ENCODE measurements at places on chromosomes 6 and 20.

DNA sequence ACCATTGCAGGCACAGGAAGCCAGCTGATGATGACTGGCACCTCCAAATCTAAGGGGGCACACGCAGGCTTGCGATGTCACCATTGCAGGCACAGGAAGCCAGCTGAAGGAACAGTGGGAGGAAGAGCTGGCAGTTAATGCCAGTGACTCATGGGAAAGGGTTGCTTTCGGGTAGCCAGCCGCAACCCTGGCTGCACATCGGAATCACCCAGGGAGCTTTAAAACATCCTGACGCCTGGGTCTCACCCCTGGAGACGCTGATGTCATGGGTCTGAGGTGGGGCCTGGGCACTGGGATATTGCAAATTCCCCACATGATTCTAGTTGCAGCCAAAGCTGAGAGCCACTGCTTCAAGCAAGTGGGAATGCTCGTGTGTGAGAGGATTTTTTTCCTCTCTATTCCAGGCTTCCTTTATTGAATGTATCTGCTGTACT lies 16.1 kb upstream of the CCN6 start:
- no peak for DNase-seq

DNA sequence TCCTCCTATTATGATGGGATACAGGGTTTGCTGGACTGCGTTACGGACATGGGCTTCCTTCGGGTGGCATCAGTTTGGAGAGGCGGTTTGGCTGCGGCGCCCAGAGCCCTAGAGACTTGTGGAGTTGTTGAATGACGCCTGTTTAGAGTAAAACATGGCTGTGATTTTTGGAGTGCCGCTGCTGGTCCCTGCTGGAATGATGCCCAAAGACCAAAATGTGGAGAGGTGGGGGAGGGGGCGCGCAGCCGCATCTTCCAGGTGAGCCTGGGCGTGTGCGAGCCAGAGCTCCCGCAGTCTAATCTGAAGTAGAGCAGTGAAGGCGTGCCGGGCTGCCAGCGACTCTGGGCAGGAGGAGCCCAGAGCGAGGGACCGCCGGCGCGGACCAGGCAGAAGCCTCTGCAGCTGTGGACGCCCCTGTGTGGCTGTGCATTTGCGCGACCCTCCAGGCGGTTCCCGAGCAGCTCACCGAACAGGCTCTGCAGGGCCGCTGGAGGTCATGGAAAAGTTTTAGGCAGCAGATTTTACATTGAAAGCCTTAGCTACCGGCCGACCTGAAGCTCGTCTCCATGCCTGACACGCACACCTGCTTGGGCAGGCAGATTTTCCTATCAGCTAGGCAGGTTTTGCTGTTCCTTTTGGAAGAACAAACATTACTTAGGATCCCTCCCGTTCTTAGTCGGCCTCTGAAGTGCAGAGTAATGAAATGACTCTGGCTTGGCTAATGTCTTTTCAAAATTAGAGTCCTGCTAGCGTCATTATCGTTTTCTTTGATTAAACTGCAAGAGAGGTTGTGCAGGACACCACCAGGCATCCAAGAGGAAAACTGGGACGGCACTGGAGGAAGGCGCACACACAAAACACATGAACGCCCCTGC lies 298.2 kb downstream of the PHACTR1 start:
- no peak for DNase-seq

GRCh38 chr6:19153270-19153980 lies 683.7 kb upstream of the ID4 start:
- no peak for DNase-seq

GRCh38 chr6:77038807-77039206 lies 424.5 kb downstream of the HTR1B start:
- no peak for DNase-seq

DNA sequence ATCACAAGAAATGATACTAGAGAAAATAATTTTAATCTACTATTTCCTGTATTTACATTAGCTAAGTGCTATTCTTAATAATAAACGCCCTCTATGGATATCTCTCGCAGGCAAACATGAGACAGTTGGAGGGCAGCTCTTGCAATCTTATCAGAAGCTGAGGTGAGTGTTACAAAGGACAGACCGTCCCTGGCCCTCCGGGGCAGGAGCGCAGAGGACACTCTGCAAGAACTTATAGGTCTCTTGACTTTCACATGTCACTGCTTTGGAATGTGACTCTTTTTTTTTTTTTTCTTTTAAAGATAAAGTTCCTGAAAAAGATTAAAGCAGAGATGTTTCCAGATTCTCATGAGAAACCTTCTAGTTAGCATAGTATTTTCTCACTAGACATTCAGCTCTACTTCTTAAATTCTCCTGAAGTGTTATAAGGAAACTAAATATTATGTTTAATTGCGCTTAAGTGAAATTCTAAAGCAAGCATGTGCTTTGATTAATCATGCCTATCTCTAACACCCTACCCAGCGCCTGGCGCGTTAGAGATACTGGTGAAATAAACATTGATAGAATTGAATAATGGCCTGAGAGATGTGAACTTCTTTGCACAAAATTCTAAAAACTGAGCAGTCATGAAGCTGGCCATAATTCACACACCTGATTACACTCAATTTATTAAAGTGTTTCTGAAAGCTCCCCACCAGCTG lies 57.4 kb downstream of the SYTL3 start:
- DNase-seq: no peak

GRCh38 chr6:139528471-139528870 lies 154.0 kb upstream of the CITED2 start:
- no peak for DNase-seq

GRCh38 chr20:24979036-24979960 lies 13.3 kb downstream of the APMAP start:
- DNase-seq: no peak

DNA sequence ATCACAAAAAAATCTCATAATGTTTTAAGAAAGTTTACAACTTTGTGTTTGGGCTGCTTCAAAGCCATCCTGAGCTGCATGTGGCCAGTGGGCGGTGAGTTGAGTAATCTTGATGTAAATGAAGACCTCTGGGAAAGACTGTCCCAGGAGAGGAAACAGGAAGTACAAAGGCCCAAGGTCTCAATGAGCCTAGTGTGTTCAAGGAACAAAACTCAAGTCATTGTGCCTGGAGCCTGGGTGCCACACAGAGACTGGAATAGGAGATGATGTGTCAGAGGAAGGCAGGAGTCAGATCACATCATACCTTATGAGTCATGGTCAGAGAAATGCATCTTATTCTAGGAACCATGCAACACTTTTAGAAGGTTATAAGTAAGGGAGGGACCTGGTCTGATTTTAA lies 51.5 kb downstream of the COL19A1 start:
- no peak for DNase-seq

- no peak for DNase-seq
These were observed 10.6 kb downstream of the TRIB3 start for GRCh38 chr20:391041-391711.

GRCh38 chr6:69238067-69238466 lies 558.7 kb downstream of the LMBRD1 start:
- no peak for DNase-seq

DNA sequence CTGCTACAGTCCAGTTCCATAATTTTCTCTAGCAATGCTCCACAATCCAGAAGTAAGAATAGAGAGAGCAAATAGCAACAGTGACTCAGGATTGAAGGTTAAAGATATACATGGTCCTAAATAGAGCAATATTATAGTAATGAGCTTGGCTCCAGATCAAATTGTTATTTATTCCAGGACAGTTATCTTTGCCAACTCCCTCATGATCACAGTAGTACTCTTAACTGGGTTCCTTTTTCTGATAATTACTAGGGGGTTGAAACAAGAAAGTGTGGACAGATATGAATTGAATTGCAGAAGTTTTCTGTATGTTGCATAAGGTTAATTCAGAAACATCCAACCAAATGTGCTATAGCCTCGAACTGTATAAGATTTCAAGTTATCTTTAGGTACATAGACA lies 11.9 kb downstream of the FAM184A start:
- no peak for DNase-seq

DNA sequence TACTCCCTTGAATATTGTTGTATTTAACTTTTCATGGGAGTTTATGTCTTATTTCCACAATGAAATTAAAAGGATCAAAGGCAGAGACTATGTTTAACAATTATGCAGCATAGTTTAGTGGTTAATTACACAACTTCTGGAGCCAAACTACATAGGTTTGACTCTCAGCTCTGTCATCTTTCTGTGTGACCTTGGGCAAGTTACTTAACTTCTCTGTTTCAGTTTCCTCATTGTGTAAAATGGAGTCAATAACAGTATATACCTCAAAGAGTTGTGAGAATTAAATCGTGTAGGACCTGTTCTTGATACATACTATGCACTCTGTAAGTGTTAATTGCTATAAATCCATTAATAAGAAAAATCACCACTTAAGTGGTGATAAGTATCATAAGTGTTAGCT lies 48.3 kb downstream of the BTBD9 start:
- DNase-seq: no peak

GRCh38 chr6:168439794-168440450 lies 1.1 kb upstream of the SMOC2 start:
- no peak for DNase-seq

- no peak for DNase-seq
These were observed 370.3 kb downstream of the RFPL4B start for GRCh38 chr6:112717401-112717800.

DNA sequence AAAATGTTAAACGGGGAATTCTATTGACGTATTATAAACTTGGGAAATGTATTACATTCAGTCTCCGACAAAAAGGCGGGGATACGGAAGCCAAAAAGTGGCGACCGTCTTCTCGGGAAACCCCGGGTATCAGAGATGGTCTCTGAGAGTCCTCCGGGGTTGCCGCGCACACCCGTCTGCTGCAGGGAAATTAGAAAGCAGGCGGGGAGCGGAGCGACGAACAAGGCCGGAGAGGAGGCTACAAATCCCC lies 1.5 kb downstream of the SALL4 start:
- DNase-seq: no peak

DNA sequence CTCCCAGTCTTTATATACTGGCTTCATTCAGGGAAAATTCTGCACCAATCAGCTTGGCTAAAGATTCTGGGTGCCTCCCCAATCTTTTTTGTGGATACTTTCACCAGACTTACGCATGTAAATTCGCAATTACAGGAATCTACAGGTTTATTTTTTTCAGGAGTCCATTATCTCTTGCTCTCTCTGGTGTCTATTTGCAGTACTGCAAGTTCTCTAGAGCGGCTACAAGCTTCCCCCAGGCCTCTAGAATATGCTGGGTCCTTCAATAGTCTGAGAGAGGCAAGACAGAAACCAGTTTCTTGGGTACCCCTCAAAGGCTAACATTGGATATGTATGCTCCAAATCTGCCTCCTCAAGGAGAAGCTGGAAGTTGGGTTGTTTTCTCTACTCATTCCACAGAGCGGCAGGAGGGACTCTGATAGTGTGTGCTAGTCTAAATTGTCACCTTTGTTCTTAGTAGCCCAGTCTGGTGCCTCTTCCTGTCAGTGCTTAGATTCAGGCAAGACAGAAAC lies 58.5 kb downstream of the SUN5 start:
- DNase-seq: no peak

DNA sequence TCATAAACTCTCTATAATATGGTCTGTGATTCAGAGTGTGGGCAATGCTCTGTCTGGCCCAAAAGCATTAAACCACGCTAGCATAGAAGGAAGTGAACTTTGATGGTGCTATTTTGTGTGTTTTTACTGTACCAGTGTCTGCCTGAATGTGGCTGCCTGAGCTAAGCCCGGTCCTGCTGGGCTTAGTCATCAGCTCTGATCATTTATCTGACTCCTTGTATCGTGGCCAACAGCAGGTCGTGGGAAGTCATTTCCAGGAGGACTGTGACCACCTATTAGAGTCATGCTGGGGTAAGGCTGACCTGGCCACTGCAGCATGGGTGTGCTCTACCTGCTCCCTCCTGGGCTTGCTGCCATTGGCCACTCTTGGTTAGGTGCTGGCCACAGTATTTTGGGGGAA lies 239.1 kb upstream of the CEP162 start:
- no peak for DNase-seq

DNA sequence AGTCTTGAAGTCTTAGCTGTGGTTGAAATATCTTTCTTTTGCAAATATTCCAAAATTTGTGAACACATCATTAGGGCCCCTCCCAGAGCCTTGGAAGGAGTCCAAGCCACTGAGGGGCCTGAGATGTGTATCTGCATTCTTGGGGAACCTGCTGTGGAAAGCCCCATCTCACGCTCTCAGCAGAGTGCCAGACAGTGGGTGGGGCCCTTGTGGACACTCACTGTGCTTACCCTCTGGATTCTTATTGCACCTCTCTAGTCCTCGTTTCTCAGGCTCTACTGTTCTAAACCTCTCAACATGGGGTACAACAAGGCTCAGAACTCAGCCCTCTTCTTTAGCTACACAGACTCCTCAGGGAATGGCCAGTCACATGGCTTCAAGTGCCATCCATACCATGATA lies 416.2 kb upstream of the CDH4 start:
- no peak for DNase-seq

GRCh38 chr20:62924442-62925075 lies 1.7 kb downstream of the DIDO1 start:
- DNase-seq: no peak

DNA sequence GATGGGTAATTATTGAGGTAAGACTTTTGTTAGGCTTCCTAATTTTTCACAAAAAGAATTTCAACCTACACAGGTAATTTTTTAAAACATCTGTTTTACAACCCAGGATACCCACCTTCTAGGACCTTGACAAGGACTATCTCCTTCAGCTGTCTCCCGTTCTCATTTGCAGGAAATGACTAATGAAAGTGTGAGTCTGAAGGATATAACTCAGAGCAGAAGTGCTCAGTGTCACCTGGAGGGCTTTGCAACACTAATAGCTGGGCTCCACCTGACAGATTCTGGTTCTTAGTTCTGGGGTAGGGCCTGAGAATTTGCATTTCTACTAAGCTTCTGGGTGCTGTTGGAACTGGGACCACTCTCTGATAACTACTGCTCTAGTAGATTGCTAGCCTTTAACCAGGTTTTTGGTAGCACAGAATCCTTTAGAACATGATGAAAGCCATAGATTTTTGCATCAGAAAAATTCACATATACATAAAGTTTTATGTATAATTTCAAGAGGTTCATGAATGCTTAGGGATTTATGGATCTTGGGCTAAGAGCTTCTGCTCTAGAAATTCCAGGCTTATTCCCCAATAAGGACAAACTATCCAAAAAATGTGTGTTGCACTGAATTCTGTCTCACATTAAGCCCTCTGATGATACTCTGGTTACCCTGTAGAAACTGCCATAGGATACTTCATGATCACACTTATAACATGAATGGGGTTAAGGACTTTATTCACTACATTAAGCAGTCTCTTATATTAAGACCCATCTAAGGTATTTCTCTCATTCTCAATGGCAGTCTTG lies 30.3 kb downstream of the AK9 start:
- DNase-seq: no peak
